ENCODE measurements at places on chromosomes 2 and 18. TPM values are rescaled to one million over a fixed set of nuclear protein-coding genes. Genes with fewer than 3 reads are reported as not detected.

C2orf78 gene
- total RNA-seq, result not detected

PPM1G gene
- 56.6 TPM for total RNA-seq

DNA sequence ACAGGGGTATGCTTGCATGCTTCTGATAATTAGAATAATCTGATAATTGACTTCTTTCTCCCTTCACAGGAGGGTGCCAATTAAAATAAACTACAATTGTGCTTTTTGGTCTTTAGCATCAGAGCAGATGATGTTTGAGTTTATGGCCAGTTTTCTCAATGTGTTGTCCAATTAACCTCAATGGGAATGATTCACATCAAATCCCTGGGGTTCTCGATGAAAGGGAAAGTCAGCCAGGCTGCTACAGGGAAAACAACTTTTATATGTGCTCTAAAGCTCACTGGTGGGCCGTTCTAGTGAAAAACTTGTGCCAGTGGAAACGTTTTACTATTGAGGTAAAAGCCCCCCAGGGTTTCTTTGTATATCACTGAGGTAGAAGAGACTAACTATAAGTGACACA lies 887.3 kb upstream of the CRIM1 start:
- no peak for DNase-seq

- DNase-seq, result peak; percentile 90
These were observed 34.1 kb upstream of the MAT2A start for GRCh38 chr2:85504778-85505261.

AQP12B gene
- not detected for total RNA-seq

- DNase-seq, result no peak
These were observed 73.4 kb upstream of the ITPRID2 start for GRCh38 chr2:181818058-181818680.

Data from osteoblast (primary cell).